ENCODE measurements at places on chromosomes 7 and 10.

DNA sequence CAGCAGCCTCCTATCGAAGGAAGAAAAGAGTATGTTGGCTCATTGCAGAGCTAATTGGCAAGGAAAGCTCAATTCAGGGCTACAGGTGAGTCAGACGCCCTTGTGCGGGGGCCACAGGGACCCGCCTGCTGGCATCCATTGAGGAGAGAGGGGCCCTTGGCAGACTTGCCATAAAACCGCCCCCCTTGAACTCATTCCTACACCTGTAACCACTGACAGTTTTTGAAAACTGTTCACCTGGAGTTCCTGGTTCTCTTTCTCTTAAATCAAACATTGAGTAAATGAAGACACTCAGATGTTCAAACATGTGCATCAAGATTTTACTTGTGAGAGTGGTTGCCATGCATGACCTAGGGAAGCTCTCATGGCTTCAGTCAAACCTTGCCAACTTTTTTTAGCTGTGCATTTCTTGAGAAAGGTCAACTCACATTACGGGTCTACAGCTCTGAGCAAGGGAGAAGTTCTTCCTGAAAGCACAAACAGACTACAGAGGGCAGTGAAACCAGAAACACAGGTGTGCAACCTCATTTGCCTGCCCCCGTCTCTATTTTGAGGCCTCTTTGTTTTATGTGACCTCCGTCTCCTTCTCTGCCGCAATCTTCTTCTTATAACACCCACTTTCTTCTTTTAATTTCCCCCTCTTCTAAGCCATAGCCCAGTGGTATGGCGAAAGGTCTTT is 87.8 kb downstream of the TBXAS1 start:
- DNase-seq = no peak

DNA sequence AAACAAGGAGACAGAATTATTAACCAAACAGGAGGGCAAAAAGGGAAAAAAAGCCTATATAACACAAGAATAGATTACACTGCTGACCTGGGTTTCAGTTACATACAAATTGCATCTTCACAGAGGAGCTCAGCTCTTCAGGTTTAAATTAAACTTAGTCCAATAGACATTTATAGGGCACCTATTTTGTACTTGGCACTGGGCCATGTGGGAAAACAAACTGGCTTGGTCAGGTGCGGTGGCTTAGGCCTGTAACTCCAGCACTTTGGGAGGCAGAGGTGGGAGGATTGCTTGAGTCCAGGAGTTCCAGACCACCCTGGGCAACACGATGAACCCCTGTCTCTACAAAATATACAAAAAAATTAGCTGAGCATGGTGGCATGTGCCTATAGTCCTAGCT is 62.3 kb upstream of the CCDC6 start:
- no peak for DNase-seq

GRCh38 chr10:72692994-72693781 is 1.2 kb downstream of the MCU start:
- DNase-seq = no peak

GRCh38 chr10:91163269-91163868 is 57.1 kb upstream of the PCGF5 start:
- DNase-seq = peak; percentile 64

GRCh38 chr10:71713135-71714030 is 6.2 kb downstream of the C10orf105 start:
- DNase-seq = no peak

GRCh38 chr10:71742301-71743088 is 22.9 kb upstream of the C10orf105 start:
- no peak for DNase-seq

GRCh38 chr10:78109210-78109609 is 75.5 kb downstream of the RPS24 start:
- DNase-seq = no peak

DNA sequence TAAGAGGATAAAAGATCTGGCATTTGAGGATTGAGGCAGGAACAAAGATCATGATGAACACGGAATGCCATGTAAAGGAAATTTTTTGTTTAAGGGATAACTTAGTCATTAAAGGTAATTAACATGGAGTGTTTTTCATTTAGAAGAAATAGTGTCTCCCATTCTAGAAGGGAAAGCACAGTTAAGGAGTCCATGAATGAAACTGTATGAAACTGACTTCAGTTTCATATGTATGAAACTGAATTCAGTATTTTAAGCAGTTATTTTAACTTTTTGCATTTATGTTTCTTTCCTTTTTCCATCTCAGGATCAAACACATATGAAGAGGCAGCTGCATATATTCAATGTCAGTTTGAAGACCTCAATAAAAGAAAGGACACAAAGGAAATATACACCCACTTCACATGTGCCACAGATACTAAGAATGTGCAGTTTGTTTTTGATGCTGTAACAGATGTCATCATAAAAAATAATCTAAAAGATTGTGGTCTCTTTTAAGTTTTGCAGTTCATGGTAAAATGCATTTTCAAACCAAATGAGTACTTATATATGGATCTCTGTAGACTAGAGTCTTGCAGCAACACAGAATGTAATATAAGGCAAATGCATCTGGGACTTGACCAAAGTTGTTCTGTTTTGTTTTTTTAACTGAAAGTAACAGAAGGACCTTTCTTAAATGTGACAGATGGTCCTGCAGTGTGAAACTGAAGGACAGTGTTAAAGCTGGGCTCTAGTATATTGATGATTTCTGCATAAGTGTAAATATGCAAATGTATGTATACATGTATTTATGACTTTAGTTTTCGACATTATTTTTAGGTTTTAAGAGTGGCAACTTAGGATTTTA is 82.6 kb downstream of the GNAI1 start:
- no peak for DNase-seq

DNA sequence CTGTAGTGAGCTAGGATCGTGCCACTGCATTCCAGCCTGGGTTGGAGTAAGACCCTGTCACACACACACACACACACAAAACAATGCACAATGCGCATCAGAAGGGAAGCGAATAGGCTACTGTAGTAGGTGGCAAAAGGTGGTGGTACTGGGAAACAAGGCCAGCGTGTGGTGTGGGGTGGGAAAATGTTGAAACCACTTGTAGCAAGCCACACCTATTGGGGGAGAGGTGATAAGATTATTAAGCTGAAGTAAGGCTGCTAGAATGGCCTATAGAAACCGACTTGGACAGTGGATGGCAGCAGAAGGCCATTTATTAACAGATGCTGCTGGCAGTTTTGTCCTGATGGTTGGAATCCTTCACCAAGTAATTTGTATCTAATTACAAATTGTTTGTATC is 7.2 kb upstream of the CHCHD1 start:
- no peak for DNase-seq

DNA sequence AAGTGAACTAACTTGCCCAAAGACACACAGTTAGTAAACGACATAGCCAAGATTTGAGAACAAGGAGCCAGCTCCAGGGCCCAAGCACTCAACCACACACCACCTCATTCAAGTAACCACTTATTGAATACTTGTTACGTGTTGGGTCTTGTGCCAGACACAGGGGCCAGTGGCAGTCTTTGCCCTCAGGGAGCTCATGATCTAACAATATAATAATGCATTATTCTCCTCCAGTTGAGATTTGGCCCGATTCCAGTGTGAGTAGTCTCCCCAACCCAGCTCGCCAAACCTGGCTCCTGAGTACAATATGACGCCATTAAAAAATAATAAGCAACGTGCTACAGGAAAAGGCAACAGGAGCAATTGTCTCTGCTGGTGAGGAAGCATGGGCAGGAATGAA is 14.4 kb upstream of the STK17A start:
- DNase-seq = no peak

GRCh38 chr7:144780071-144780608 is 55.7 kb downstream of the TPK1 start:
- DNase-seq = no peak

DNA sequence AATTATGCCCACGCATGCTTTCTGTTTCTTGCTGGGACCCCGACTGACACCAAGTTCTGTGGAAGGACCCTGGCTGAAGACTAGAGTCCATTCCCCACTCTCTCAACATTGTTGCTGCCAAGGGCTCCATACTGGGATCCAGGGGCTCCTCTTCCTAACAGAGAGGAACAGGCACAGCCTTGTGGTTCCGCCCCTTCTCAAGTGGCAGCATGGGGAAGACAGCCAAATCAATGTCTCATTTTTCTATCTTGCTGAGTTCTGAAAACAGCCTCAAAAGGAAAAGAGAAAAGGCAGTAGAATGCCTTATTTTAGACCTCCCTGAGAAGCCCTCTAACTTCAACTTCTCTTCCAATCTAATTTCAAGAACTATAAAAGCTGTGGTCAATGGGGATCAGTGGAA is 23.7 kb upstream of the LAMB1 start:
- DNase-seq = no peak

DNA sequence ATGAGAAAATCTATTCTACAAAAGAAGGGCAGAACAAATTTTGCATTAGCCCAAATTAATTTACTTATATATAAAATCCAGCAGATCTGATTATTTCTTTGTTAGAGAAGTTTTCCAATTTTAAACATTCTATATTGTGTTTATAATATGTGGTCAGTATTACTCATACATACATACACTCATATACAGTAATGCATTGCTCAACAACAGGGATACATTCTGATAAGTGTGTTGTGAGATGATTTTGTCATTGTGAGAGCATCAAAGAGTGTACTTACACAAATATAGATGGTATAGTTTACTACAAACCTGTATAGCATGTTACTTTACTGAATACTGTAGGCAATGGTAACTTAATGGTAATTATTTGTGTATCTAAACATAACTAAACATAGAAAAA is 239.6 kb upstream of the ETV1 start:
- no peak for DNase-seq

- DNase-seq = no peak
Measured at GRCh38 chr10:78804411-78805032, 264.2 kb upstream of the ZMIZ1 start.

- no peak for DNase-seq
Measured at GRCh38 chr10:38003026-38003425, 7.4 kb upstream of the ZNF33A start.

GRCh38 chr10:3770611-3771110 is 14.3 kb downstream of the KLF6 start:
- DNase-seq = no peak

DNA sequence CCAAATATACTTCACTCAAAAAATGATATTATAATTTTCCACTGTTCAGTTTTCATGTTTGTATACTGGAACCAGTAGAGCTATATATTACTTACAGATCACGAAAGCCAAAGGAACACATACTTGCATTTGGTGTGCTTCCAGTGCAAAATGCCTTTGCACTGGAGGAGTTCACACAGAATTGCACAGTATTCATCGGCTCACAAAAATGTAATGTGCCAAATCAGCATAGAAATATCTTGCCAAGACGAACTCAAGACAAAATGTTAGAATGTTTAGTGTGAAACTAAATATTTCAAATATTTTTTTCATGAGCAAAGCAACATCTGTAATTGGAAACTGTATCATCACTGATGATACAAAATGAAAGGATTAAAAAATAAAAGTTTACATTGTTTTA is 646.2 kb upstream of the SEMA3D start:
- no peak for DNase-seq

DNA sequence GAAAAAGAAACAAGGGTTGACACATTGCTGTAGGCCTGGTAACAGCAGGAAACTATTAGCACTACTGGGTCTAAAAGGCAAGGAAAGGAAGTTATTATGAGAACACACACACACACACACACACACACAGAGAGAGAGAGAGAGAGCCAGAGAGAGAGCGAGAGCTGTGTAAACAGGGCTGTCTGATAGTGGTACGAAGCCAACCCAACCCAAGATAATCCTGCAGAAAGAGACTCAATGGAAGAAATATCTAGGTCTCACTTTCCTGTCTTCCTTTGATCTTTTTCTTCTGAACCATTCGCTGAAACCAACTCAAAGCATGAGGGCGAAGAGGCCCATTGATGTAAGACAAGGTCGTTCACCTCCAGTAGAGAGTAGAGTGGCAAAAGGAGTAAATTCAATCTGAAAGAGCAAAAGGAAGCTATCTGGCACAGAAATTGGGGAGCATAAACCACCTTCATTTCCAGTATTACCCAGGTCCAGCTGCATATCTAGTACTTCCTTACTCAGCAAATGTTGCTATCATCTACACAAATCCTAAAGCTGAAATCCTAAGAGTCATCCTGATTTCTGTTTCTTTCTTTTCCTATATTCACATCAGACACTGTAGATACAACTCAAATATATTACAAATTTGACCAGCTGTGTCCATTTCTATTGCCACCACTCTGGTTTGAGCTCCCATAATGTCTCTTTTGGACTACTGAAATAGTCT is 110.2 kb downstream of the TMEM26 start:
- DNase-seq = no peak

GRCh38 chr10:132722394-132723329 is 63.3 kb downstream of the NKX6-2 start:
- DNase-seq = no peak

All from activated T-helper 9 cell treated with anti-CD3 and anti-CD28 coated beads, Interleukin-2, amount 50 U/mL, for 16 hours (primary cell).